HCEC 1CT (cell line): ENCODE measurements at places on chromosomes 1 and 21.

DNA sequence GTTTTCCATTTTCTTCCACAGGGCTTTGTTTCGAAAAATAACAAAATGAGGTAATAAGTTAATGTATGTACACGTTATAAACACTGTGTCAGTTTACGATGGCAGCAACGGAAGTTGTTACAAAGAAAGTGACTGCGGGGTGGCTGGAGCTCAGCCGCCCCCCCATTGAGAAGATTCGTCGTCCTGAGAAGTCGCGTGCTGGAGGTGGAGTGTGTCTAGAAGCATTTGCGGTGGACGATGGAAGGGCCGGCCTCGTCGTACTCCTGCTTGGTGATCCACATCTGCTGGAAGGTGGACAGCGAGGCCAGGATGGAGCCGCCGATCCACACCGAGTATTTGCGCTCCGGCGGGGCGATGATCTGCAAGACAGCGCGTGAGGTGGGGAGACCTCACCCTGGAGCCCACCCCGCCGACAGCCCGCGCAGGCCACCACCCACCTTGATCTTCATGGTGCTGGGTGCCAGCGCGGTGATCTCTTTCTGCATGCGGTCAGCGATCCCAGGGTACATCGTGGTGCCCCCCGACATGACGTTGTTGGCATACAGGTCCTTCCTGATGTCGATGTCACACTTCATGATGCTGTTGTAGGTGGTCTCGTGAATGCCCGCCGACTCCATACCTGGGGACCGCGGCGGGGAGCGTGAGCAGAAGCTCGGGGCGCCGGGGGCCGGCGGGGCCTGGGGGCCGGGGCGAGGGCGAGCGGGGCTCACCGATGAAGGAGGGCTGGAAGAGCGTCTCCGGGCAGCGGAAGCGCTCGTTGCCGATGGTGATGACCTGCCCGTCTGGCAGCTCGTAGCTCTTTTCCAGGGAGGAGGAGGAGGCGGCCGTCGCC is 2.4 kb downstream of the ACTA1 start:
- DNase-seq = no peak

DNA sequence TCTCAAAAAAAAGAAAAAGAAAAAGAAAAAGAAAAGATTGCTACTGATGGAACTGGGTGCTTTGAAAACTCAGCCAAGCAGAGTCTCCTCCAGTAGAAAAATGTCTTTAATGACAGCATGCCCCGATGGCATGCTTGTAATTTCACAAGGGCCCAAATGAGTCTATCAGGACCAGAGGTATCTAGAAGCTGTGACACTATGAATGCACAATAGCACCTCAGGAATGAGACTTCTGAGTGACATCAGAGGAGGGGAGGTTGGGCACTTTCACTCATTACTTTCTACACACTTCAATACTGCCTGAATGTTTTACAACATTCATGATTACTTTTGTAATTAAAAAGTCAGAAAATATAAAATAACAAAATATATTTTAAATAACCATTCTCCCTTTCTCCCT is 15.1 kb upstream of the CD58 start:
- no peak for DNase-seq

GRCh38 chr1:170203693-170204092 is 57.9 kb downstream of the NTMT2 start:
- no peak for DNase-seq

DNA sequence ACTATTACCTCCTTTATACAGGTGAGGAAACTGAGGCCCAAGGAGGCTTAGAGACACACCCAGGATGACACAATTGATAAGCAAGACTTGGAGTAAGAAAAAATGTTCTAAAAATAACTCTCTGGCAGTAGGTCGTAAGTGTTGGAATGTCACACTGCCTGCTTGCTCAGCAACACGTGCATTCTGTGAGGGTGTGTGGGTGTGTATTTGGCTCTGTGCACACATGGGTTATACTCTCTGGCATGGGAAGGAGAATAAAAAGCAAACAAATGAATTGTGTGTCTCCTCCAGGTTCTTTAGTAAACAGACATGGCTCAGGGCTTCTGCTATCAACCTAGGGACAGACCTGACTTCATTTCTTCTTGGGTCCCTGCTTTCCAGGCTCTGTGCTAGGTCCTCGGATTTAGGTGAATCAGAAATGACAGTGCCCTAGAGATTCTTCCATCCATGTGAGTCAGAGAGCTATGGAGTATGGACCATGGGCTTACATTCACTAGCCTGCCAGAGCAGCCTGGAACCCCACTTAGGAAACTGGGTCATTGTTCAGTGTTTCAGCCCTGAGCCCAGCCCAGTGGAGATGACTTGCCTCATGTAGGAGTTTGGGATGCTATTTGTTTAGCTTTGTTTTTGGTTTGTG is 72.4 kb downstream of the ELAVL4 start:
- DNase-seq = no peak

- DNase-seq = no peak
Measured at GRCh38 chr1:201838381-201838780, 9.4 kb downstream of the IPO9 start.

DNA sequence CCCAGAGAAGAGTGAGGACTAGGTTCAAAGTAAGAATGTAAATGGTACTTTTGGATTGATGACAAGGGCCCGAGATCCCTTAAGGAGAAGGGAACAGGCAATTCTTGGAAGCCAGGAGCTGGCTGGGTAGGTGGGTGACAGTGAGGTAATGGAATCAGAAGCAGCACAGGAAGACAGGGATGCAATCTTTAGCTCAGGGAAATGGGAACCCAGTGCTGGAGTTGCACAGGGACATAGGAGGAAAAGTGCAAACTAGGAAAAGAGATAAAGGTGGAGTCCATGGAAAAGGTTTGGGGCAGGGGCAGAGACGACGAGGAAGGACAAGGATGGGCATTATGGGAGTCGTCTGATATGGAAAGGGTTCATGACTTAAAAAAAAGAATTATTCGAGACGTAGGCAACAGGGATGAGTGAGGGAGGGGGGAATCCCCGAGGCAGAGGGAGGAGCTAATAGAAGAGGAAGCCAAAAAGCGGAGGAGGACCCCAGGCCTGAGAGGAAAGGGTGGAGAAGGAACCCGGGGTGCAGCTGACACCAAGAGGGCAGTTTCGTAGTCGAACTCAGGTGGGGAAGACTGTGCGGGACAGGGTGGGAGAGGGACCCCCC is 495 bp downstream of the PI4KB start:
- DNase-seq = peak; percentile 43

- no peak for DNase-seq
Measured at GRCh38 chr1:51689075-51689440, 72.2 kb downstream of the OSBPL9 start.

DNA sequence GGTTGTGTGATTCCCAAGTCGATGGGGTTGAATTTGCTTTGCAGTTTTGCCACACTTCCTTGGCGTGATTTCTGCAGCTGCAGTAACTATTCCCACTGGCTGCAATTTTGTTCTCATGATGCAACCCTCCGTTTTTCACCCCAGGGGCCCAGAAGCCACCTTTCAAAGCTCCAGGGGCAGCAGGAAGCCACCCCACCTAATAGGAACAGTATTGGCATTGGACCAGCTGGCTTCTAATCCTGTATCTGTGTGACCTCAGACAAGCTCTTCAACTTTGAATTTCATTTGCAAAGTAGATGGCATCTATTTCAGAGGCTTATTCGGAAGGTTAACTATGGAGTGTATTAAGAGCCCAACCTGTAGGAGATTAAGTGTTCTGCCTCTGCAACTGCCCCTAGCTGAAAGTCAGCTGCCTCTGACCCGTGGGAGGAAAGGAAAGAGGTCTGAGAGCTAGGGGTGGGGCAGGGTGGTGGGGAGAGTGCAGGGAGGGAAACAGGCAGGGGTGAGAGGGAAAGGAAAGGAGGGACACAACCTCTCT is 12.6 kb downstream of the C1orf115 start:
- DNase-seq = no peak

DNA sequence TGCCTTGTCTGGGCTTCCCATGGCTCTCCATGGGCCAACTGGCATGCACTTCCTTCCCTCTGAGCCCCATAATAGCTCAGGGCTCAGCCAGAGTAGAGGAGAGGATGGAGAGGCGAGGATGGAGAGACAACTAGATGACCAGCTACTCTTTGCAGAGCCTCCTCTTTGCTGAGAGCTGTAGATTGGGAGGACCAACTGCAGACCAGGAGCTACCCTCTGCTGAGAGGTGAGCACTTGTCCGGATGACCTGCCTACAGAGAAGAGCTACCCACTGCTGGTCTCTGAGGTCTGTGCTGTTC is 58.0 kb upstream of the ETV3 start:
- DNase-seq = no peak

GRCh38 chr1:1371364-1371745 is 3.7 kb downstream of the AURKAIP1 start:
- DNase-seq = no peak

DNA sequence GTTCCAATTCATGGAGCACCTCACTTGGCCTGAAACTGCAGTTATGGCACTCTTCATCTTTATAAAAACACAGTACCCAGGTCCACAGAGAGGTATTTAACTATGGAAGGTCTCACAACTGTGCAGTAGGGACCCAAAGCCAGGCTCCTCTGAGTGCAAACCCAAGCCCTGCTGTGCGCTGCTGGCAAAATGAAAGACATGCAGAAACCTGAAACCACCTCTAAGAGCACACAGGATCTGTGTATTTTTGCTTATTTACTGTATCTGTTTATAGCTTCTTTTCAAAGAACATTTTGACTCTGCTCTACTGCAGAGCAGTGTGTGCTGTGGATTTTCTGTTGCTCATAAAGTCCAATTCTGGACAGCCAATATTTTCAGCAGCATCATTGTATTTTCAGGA is 166.6 kb downstream of the DSCAM start:
- no peak for DNase-seq

- no peak for DNase-seq
Measured at GRCh38 chr1:22949822-22950331, 22.8 kb downstream of the LACTBL1 start.

- no peak for DNase-seq
Measured at GRCh38 chr21:46347203-46347550, 23.2 kb downstream of the PCNT start.

DNA sequence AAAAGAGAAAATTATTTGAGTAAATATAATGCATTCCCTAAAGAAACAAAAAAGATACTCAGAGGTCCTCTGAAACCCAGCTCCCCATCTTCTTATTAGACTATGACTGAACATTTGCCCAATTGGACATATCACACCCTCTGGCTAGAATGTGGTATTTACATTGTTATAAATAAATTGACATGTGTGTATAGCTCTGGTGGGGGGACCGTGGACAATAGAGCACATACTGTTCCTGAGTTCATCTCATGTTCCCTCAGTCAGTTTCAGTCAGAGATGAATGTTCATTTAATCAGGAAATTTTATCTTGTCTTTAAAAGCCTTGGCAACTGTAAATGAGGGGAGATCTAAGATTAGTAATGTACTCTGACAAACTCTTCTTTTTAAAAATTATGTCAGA is 459.3 kb upstream of the ADAMTS5 start:
- DNase-seq = no peak

DNA sequence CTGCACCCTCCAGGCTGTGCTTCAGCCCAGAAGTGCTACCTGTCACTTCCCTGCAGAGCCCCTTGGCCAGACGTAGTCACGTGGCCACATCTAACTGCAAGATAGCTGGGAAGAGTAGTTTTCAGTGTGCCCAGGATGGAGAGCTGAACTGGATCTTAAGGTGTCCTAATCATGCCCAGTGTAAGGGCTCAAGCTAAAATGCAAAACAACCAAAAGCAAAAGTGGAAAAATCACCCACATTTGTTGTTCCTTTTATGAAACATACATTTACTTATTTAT is 59.4 kb upstream of the ROR1 start:
- DNase-seq = no peak

- DNase-seq = no peak
Measured at GRCh38 chr1:159895286-159895685, 4.7 kb downstream of the CFAP45 start.

DNA sequence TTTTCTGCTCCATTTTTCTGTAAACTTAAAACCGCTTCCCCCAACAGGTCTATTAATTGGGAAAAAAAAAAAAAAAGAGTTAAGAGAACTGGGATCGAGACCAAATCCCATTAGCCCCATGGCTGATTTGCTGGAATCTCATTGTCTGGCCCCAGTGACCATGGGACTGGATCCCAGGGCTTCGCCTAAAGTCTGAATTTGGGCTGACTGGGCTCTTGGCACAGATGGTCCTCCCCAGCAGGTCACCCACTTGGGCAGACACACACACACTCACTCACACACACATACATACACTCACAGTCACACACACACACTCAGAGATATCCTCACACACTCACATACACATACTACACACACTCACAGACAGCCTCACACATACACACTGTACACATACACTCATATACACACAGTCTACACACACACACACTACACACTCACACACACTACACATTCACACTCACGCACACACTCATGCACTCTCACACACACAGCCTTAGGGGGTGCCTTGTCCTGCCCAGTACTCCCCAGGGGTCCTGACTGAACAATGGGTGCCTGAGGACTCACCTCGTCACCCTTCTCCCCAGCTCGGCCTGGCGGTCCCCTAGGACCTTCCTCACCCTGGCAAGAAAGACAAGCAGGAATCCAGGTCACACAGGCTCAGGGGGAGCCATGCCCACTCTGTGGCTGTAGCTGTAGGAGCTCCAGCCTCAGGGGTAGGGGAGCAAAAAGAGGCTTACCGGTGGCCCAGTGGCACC is 7.5 kb downstream of the COL9A2 start:
- DNase-seq = no peak

GRCh38 chr1:16967095-16967575 is 13.3 kb downstream of the MFAP2 start:
- no peak for DNase-seq

- no peak for DNase-seq
Measured at GRCh38 chr21:41851090-41851790, 27.9 kb downstream of the PRDM15 start.

GRCh38 chr1:184002071-184002470 is 35.5 kb downstream of the COLGALT2 start:
- DNase-seq = peak; percentile 89

- no peak for DNase-seq
Measured at GRCh38 chr1:8113262-8114220, 87.4 kb upstream of the ERRFI1 start.

DNA sequence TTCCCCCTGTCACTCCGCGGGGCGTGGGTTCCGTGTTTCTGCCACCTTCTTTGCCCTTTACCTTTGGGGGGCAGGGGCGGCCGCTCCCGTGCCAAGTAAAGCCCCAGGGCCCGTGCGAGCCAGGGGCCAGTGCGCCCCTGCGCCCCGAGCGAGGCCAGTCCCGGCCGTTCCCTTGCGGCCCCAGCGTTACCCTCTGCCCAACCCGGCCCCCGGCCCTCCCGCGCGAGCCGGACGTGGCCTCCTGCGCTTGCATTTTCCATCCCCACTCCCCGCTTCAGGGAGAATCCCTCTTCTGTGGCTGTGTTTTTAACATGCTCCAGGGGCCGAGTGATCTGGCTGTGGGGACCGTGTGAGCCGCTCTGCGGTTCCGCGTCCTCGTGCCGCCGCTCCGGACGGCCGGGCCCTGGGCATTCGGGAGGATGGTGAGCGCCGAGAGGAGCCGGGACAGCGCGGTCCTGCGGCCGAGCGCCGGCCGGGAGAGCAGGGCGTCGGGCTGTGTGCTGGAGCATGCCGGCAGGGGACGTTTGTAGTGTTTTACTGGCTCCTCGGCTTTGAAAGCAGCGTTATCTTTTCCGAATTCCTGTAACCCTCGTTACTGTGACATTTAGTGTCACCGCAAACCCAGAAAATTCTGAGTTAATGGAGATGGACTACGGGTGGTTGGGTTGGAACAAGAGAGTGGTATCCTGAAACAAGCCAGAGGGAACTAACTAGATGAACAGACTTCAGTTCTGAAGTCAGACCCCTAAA is 1.0 kb downstream of the GALNT2 start:
- DNase-seq = peak; percentile 42

- DNase-seq = no peak
Measured at GRCh38 chr21:17250778-17251241, 262.0 kb upstream of the CXADR start.

GRCh38 chr1:43978264-43978550 is 803 bp upstream of the B4GALT2 start:
- DNase-seq = no peak
